ENCODE measurements at places on chromosomes 16 and 17.

DNA sequence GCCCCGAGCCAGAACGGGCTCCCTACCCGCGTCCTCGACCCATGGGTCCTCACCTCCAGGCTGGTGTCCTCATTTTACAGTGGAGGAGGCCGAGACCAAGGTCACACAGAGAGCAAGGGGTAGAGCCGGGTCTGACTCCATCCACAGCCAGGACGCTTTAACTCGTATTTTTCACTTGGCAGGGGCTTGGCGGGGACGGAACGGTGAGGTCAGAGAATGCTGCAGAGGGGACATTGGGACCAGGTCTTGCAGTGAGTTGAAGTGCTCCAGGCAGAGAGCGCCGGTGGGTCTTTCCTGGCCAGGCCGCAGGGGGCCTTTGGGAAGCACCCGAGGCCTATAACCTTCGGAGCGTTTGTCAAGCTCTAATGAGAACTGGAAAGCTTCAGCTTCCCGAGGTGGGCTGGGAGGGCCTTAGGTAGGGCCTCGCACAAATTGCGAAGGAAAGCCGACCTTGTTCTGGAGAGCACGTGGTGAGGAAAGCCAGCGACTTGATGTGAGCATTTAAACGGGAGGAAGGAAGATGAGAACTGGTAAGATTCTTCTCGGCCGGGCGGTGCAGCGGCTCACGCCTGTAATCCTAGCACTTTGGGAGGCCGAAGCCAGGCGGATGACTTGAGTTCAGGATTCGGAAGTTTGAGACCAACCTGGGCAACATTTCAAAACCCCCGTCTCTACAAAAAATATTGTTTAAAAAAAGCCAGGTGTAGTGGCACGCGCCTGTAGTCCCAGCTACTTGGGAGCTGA, 908 bp upstream of the CLUH start:
- DNase-seq, result no peak

DNA sequence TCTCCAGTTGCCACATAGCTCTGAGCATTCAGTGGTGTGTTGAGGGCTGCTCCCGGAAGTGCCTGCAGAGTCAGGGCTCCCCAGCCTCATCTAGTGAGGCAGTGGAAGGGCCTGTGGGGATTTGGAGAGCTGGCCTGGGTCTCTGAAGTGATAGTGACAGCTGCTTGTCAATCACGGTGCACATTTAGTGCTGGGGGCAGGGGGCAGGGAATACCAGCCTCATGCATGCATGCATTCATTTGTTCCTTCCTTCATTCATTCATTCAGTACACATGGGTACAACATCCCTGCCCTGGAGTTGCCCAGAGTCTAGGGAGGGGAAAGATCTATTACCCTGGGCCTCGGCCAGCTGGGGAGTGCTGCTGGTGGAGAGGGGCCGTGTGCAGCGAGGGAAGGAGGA, 11.3 kb upstream of the STH start:
- DNase-seq, result no peak

DNA sequence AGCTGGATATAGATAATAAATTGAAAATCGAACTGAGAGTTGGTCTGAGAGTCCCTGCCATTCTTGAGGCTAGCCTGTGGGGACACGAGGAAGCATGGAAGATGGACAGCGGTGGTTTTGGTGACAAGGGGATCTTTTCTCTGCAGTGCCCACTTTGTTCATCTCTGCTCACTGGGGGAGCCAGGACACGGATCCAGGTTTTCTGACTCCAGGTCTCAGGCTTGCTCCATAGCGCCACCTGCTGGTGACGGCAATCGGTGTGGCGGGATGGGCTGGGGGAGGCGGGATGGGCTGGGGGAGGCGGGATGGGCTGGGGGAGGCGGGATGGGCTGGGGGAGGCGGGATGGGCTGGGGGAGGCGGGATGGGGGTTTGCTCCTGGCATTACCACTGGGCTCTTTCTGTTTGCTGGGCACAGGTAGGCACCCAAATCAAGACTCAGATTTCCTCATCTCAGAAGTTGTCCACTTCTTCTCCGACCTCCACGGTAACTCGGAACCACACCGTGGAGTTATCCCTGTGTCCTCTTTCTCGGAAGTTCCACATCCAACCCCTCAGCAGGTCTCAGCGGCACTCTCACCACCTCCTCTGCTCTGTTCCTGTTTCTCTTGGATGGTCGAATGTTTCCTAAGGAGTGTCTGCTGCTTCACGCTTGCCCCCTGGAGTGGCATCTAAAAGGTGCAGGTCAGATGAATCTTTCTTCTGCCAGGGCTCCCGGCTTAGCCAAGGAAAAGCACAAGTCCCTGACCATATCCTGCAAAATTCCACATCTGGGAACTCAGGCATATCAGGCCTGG, 142.4 kb downstream of the CYLD start:
- no peak for DNase-seq

DNA sequence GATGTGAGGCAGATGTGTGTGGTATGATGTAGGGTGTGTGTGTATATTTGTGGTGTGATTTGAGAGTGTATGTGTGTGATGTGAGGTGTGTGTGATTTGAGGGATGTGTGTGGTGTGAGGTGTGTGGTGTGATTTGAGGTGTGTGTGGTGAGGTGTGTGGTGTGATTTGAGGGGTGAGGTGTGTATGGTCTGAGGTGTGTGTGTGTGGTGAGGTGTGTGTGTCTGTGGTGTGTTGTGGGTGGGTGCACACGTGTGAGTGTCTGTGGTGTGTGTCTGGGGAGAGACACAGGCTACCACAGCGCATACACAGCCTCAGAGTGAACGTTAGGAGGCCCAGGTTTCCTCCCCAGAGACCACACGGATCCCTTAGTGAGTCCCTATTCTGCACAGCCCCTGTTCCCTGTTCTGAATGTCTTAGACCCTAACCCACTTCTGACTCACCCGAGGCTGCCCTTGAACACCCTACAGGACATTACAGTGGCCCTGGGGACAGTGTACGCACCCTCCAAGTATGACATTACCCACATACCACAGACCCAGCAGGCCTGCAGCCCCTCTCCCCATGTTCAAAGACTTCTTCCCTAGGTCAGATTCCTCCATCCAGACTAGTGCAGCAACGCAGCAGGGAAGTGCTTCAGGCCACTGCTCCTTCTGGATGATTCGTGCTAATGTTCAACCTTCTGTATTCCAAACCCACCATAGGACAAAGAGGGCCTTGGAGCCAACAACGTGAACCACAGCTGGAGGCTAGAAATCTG, 3.5 kb upstream of the RAB37 start:
- DNase-seq, result no peak

GRCh38 chr16:88657371-88657770, 5.5 kb downstream of the MVD start:
- no peak for DNase-seq

DNA sequence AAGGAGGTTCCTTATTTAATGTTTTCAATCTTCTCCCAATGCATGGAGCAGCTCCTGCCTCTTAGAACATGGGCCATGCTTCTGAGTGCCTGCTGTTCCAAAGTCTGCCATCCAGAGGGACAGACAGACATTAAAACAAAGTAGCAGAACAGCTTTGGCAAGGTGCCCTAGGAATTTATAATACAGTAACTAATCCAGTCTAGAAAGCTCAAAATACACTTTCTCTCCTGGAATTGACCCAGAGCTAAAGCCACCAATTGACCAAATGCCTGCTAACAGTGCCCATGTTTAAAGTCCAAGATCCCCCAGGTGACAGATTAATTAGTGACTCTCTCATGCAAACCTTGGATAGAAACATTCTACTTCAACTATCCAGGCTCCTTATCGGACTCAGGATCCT, 11.1 kb upstream of the CHRNE start:
- DNase-seq, result no peak

- no peak for DNase-seq
Observed at GRCh38 chr17:77282524-77283515, 142.1 kb downstream of the SEC14L1 start.

GRCh38 chr17:64596439-64596838, 65.7 kb downstream of the SMURF2 start:
- DNase-seq, result no peak

GRCh38 chr17:72972263-72972951, 120.1 kb downstream of the SLC39A11 start:
- no peak for DNase-seq

DNA sequence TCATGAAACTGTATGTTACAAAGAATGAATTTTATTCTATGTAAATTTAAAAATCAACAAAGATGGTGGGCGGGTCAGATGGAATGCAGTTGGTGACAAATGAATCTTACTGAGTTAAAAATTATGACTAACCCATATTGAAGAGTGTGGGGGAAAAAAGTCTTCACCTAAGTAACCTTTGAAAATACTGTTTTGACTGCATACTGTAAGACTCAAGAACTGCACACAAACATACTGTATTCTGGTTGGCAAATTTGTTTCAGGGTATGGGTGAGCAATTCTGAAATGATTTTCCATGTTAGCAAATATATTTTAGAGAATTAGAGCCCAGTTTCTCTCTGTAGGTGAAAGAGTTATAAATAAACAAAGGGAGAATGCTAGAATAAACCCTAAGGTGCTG, 153.7 kb upstream of the KCNJ18 start:
- no peak for DNase-seq

DNA sequence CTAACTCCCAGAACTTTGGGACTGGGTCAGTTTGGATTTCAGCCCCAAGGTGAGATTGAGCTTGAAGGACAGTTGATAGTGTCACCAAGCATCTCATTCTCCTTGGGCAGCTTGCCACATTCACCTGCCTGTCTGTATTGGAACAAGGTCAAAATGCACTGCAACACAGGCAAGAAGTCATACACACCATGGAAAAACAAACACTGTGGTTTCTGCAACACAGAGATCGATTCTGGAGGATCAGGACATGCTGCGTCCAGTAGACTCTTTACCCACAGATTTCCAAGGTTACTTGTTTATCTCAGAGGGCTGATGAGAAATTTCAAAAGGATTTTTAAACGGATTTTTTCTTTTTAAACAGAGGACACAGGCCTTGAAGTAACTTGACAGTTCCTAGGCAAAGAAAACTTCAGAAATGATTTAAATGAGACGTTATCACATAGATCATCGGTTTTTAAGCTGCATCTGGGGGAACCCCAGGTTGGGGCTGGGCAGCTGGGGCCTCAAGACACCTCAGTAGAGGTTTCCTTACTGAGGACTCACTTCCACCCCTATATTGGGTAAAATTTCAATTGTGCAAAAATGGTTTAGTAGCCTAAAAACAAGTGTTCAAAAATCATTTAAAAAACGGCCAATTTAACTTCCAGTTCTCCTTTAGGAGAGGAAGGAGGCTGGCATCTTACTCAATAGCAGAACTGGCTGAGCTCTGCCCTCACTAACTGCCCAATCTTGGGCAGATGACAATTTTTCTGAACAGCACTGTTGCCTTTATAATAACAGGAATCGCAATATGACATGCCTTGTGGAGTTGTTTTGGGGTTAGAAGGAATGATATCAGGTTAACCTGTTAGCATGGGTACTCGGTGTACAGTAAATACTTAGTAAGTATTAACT, 299.3 kb downstream of the XYLT1 start:
- DNase-seq, result no peak

DNA sequence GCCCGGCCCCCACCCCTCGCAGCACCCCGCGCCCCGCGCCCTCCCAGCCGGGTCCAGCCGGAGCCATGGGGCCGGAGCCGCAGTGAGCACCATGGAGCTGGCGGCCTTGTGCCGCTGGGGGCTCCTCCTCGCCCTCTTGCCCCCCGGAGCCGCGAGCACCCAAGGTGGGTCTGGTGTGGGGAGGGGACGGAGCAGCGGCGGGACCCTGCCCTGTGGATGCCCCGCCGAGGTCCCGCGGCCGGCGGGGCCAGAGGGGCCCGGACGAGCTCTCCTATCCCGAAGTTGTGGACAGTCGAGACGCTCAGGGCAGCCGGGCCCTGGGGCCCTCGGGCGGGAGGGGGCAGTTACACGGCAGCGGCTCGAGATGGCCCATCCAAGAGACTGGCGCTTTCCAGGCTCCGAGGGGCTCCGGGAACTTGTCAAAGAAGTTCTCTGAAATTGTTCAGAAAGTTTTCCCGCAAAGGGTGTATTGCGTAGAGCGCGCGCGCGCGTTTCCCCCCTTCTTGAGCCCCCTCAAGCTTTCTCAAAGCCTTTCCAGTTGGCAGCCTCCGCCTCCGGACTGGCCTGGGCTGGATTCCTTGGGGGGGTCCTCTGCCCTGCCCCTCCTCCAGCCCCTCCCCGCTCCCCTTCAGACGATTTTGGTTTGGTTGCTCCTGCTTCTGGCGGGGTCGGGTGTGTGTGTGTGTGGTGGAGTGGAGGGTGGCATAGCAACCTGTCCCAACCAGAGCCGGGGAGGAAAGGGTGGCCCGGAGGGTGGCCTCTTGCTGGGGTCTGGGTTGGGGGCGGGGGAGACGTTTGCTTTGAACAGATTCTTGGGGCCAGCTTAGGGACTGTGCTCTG, 504 bp downstream of the ERBB2 start:
- DNase-seq, result no peak

DNA sequence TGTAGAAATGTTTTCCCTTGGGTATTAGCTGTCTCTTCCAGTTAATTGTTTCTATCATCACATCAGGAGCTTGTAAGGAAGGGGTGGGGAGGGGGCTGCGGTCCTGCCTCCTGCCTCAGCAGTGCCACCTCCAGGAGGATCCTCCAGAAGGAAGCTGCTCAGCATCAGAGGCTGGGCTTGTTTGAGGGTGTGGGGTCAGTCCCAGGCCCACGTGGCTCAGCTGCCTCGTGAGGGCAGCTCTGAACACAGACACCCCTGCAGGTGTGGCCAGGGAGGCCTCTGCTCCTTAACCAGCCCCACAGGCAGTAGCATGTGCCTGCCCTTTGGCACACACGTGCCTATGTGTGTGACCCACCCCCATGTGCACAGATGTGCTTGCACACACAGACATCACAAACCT, 46.3 kb downstream of the MRM1 start:
- no peak for DNase-seq

DNA sequence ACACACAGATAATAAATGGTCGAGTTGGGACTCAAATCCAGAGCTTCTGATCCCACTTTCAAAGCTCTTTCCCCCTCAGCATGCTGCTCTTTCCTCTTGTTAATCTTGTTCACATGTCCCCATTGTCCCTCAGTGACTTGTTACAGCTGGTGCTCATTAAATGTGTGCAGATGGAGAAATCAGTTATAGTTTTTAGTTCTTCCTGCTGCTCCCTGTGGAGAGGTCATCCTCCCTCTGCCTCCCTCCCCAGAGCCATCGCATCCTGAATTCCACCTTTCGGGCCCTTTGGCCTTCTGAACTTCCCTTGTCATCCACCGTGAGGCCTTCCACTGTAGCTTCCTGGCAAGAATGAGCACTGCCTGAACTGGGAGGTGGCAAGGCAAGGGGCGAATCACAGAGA, 179.6 kb downstream of the WSCD1 start:
- DNase-seq, result no peak

DNA sequence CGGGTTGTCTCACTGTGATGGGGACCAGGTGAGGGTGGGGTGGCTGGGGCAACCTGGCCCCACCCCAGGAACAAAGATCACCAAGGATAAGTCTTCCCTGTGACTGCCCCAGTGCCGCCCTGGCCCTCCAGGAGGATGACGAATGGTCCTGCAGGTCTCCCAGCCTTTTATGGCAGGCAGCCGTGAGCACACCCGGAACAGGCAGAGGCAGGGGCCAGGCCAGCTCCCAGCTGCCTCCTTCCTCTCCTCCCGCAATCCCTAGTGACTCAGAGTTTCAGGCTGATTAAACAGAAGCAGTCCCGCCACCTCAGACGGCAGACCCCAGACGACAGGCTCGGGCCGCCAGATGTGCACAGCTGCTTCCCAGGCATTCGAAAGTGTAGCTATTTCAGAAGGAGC, 13.3 kb downstream of the JUP start:
- peak; percentile 97 for DNase-seq

- DNase-seq, result no peak
Observed at GRCh38 chr17:73465130-73465952, 153.5 kb upstream of the CDC42EP4 start.
